ENCODE measurements at places on chromosomes 7 and 10.

GRCh38 chr10:29326299-29326698 is 37.4 kb downstream of the LYZL1 start:
- DNase-seq: no peak

GRCh38 chr10:2900530-2900929 is 166.8 kb upstream of the PFKP start:
- no peak for DNase-seq

DNA sequence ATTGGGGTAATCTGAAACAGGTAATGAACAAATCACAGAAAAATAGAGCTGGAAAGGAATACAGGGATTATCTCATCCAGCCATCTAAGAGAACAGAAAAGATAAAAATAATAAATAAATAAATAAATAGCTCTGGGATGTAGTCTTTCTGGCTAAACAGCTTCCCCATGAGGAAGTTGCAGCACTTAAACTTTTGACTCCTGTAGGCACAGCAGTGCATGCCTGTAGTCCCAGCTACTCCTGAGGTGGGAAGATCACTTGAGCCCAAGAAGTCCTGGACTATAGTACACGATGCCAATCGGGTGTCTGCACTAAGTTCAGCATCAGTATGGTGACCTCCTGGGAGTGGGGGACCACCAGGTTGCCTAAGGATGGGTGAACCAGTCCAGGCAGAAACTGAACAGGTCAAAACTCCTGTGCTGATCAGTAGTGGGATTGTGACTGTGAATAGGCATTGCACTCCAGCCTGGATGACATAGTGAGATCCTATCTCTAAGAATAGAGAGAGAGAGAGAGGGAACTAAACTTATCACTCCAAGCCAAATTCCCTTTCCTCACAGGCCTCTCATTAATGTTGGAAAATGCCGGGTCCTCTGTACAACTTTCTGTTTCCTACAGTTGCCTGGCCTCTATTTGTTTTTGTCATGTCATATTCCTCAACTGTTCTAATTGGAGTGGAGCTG is 61.7 kb upstream of the CDK13 start:
- no peak for DNase-seq

DNA sequence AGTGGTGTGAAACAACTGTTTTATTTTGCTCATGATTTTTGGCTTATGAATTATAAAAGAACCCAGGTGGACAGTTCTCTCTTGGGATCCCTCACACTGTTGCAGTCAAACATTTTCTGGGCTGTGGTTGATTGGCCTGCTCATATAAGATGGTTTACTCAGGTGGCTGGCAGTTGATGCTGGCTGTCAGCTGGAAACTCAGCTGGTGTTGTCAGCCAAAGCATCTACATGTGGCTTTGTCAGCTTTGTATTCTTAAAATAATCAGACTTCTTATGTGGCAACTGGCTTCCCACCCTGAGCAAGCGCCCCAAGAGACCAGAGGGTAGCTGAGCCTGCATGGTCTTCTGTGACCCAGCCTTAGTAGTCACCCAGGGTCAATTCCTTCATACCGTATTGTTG is 534.7 kb downstream of the NRG3 start:
- DNase-seq: no peak

DNA sequence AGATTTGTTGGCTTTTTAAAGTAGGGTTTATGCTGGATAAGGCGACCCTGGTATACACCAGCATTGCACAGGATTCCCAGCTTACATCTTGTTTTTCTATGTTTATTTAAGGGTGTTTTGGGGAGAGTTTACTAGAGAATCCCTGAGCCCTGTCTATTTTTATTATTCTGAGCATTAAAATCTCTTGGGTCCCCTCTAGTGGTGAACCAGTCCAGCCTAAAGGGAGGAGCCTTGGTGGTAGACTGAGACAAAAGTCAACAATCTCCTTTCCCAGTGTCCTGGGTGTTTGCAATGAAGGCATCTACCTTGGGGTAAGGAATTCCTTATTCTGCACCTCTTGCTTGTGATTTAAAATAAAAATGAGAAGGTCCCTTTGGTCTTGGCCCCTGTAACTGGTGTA is 38.2 kb downstream of the ANTXRL start:
- DNase-seq: no peak

GRCh38 chr10:60107308-60107976 is 201.1 kb upstream of the CCDC6 start:
- DNase-seq: no peak

- DNase-seq: no peak
Observed at GRCh38 chr7:1968397-1969111, 264.2 kb downstream of the MAD1L1 start.

DNA sequence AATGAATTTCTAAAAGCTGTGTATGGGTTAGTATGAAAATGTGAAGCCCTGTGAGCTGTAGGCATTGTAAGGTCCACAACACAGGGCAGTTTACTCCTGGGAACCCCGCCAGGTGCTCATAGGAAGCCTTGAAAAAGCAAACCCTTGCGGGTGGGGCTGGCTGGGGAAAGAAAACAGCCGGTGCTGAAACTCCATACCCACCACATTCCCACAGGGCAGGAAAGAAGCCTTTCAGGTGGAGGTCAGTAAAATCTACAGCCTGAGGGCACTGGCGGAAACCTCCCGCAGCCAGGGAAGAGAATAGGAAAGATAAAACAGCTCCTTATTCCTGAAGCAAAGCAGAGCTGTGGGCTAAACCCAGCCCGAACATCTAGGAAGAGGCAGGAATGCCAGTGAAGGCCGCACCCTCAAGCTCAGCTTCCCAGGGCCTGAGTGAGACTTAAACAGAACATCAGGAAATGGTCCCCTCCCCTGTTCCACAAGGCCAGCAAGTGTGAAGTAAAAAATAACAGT is 34.7 kb downstream of the PODXL start:
- no peak for DNase-seq

DNA sequence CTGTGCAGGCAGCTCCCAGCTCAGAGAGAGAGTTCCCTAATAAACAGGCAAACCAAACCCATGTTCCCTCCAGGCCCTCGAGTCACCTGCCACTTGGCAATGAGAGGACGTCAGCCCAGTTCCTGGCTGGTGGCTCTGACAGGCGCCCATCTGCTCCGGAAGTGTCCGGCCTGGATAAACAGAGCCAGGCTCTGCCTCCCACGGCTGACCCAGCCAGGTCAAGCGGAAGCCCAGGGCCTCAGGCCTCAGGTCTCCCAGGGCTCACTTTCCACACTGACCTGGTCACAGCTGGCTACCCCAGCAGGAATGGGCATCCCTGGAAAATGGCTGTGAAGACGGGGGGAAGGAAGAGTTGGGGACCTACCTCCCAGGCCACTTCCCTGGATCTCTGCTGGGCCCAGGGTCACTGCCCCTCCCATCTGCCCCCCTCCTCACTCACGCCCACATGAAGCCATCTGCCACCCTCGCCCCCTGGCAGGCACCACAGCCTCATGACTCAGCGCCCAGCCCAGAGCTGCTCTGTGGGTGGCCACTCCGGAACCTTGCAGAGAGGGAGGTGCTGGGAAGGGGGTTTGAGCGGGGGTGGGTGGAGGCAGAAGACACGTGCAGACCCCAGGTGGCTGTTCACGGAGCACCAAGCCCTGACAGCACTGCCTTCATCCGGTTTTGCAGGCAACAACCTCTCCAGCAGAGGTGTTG is 37.4 kb upstream of the DUSP5 start:
- DNase-seq: no peak

DNA sequence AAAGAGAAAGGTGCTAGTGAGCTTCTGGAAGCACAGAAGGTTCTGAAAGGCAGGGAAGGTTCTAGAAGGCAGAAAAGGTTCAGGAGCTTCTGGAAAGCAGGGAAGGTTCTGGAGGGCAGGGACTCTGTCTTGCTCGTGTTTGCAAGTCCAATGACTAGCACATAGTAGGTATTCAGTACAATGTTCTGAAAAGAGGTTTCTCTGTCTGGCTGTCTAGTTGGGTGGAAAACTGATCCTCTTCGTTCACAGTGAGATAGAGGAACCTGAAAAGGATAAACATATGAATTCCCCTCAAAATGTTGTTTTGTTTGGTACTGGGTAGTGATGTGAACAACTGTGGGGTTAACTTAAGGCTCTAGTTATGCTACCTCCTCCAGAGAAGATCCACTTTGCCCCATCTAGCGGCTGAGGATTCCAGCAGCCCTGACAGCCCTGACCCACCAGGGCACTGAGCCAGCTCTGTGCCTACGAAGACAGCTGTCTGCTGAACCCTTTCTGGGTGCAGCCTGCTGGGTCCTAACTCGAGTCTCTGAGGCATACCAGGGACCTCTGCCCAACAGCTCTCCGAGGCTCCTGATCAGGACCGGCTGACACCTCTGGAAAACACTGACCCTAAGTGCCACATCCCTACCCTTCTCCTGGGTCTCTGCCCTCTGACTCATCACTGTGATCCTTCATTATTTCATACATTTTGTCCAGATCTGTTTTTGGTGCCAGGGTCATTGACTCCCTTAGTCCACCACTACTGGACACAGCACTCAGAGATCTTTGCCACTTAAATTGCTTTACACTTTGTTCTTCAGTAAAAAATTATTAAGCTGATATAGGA is 15.4 kb downstream of the PTPRN2 start:
- no peak for DNase-seq

GRCh38 chr10:14405076-14406065 is 74.6 kb upstream of the FRMD4A start:
- no peak for DNase-seq

- no peak for DNase-seq
Observed at GRCh38 chr7:1235501-1236131, 2.9 kb downstream of the UNCX start.

GRCh38 chr7:134905375-134905774 is 80.9 kb upstream of the AGBL3 start:
- no peak for DNase-seq

DNA sequence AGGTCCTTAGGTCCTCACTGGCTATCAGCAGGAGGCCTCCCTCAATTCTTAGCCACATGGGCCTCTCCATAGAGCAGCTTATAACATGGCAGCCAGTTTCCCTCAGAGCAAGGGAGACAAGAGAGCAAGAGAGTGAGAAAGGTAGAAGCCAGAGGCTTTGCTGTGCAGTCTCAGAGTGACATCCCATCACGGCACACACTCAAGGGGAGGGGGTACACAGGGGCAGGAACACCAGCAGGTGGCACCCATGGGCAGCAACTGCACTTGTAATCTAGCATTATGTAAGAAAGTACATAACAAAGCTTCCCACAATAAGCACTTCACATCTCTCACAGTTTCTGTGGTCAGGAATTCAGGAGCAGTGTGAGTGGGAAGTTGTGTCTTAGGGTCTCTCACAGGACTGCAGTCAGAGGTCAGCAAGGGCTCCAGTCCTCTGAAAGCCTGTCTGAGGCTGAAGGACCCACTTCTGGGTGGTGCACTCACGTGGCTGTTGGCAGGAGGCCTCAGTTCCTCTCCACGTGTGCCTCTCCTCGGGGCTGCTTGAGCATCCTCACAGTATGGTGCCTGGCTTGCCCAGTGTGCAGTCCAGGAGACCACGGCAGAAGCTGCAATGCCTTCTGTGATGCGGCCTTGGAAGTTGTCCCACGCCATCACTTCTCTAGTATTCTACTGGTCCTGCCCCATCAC is 159.4 kb downstream of the OAT start:
- DNase-seq: no peak

DNA sequence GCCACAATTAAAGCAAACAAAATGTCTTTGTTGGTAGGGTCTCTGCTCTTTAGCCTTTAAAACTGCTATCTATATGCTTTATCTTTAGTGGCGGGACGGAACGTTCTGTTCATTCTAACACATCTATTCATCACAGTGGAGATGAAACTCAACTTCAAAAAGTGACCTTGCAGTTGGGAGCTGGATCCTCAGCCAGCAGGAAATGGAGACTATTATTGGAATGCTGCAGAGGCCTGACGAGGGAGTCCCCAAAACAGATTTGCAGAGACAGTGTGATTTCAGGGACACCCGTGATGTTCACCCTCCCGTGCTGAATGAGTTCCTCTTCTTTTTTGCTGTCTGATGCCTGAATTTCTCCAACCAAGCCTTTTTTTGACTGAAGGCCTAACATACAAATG is 306.0 kb upstream of the SHH start:
- no peak for DNase-seq

GRCh38 chr10:70669015-70669414 is 3.3 kb upstream of the ADAMTS14 start:
- DNase-seq: no peak

DNA sequence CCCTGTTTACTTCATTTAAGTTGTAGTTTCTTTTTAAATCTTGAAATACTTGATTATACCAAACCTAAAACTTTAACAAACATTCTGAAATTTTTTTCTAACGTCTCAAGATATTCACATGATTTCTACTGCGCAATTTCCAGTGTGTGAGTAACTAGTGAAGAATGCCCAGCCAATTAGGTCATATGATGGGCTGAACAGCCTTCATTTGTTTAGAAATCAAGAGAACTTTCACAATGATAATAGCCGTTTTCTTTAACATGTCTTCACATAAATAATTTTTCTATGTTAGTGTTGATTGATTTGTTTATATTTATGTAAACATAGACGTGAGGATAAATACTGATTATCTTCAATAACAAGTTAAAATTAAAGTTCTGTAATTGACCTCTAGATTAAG is 21.8 kb downstream of the STAM start:
- DNase-seq: no peak

DNA sequence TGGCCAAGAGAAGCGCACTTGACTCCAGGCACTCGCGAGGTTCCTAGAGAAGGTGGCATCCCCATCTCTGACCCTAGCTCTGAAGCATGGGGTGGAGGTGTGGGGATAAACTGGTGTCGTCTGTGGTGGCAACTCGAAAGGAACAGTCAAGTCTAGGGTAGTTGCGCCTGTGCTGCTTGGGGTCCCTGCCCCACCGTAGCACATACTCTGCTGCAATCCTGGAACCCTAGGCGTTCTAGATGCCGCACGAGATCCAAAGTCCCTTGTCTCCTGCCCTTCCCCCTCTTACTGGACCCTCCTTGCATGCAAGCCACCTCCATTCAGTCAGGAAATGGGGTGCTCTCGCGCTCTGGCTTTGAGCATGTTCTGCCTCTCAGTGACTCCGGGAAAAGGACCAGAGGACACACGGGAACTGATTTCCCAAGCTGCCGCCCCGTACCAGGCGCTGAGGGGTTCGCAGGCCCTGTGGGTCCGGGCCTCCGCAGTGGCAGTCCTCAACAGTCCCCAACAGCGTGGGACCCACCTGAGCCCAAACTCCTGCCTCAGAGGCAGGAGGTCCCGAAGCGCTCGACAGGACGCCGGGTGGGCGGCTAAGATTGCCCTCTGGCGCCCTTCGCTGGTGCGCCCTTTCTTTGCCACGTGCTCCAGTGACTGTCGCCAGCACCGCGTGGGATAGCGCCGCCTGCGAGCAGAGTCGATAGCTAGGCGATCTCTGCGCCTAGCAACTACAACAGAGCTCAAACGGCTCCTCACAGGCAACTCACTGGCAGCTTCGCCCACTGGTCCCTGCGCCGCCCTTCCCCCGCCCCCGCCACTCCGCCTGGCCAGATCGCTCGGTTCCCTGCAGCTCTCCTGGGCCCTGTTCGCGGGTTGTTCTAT is 452.0 kb downstream of the REEP3 start:
- DNase-seq: no peak

DNA sequence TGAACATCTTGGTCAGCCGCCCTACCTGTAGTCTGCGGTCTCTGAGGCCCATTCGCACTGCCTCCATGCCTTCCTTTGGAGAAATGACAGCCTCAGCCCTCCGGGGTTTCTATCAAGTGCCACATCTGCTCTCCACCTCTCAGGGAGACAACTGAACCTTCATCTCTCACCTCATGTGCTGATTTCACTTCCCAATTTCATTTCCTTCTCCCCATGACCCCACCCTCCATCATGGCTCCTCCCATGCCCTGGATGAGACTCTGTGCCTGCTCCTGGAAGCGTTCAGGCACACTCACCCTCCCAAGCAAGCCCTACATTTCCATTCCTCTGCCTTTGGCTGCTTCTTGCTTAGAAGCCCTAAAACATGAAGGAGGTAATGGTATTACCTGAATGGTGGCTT is 7.8 kb upstream of the SCD start:
- no peak for DNase-seq
